ENCODE measurements at places on chromosomes 2 and 18.
A peak's percentile ranks its signal among the peaks of the same experiment; 100 is the strongest.

- no peak for DNase-seq
Observed at GRCh38 chr2:188495969-188496431, 204.3 kb downstream of the GULP1 start.

DNA sequence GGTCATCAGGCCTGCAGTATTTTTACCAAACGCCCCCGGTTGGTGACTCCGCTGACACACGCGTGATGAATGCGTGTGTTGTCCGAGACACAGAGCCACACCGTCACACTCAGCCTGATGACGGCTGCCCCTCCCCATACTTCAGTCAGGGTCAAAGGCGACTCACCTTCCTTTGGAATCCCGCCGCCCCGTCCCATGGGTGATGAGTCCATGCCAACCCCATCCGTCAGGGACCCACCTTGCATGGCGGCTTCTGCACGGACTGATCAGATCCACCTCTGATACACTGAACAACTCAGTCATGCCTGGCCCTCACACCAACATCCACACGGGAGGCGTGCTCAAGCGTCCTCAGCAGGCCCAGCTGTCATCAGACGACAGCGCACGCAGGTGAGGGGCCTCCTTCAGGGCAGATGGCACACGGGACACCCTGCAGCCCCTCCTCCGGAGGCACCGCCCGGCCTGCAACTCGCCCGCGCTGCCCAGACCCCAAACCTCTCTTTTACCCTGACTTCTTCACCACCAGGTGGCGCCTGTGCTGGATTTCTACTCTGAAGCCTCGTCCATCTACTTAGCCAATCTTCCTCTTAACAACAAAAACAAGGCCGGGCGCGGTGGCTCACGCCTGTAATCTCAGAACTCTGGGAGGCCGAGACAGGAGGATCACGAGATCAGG is 89.2 kb downstream of the ZNF516 start:
- no peak for DNase-seq

DNA sequence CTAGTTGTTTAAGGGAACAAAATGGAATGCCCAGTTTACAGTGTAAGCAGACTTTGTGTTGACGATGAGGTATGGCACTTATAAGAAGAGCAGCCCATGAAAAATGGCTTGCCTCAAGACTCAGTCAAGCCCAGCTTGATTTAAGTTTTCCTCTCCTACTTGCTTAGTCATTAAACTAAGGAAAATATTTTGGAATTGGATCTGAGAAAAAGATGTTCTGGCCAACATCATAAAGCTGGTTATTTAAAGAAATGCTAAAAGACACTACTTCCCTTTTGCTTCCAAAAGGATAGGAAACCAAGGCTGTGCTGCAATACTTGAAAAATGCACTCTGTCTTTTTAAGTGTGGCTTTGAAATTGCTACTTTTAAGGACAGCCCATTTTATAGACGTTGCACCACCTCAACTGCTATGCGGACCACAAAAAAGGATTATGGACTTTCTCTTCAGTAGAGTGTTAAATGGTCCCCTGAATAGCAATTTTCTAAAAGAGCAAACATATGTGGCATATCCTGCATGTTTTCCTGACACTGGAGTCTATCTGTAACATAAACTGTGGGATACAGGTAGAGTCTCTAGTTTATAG is 32.1 kb downstream of the CCDC141 start:
- no peak for DNase-seq

GRCh38 chr2:192126912-192127311 is 67.8 kb downstream of the TMEFF2 start:
- DNase-seq = no peak

DNA sequence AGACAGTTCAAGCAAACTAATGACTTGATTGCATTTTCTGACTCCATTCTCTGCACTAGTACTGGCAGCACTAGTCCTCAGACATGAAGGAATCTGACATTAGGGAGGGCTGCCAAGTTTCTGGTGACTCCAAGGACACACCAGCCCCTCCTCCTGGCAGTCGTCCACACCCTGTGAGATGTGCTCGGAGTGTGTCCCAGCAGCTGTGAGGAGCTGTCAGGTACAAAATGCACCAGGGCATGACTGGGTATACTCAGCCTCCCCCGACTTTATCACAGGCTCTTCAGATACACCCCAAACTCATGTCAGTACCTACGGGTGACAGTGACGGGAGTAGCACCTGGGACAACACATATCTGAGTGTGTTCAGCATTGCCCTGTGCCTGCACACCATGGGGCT is 43.1 kb downstream of the EDAR start:
- no peak for DNase-seq

GRCh38 chr2:85994421-85994777 is 105.6 kb upstream of the ST3GAL5 start:
- no peak for DNase-seq

- no peak for DNase-seq
Observed at GRCh38 chr18:46421973-46422551, 235.0 kb downstream of the LOXHD1 start.

DNA sequence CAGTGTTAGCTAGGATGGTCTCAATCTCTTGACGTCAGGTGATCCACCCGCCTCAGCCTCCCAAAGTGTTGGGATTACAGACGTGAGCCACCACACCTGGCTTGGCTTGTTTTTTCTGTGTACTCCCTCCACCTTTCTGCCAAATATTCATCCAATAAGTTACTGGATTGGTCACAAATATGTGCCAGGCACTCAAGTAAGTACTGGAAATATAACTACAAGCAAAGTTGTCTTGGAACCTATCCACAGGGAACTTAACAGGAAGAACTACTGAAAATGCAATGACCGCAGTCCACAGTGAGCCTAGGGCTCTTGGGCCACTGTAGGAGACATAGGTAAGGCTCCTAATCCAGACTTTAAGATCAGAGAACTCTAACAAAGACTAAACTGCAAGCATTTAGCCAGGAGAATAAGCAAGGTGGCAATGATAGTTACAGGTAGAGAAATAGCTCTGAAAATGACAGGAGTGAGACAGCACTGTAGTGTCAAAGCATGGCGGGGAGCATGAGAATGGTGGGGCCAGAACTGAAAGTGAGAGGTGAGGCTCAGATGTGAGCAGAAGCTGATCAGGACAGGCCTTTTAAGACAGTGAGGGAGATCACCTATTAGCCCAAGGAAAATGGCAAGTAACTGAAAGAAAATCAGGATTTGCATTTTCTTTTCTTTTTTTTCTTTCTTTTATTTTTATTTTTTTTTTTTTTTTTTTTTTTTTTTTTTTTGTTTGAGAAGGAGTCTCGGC is 252.1 kb downstream of the RBM43 start:
- DNase-seq = no peak

- DNase-seq = no peak
Observed at GRCh38 chr2:221170548-221170947, 401.6 kb downstream of the EPHA4 start.

DNA sequence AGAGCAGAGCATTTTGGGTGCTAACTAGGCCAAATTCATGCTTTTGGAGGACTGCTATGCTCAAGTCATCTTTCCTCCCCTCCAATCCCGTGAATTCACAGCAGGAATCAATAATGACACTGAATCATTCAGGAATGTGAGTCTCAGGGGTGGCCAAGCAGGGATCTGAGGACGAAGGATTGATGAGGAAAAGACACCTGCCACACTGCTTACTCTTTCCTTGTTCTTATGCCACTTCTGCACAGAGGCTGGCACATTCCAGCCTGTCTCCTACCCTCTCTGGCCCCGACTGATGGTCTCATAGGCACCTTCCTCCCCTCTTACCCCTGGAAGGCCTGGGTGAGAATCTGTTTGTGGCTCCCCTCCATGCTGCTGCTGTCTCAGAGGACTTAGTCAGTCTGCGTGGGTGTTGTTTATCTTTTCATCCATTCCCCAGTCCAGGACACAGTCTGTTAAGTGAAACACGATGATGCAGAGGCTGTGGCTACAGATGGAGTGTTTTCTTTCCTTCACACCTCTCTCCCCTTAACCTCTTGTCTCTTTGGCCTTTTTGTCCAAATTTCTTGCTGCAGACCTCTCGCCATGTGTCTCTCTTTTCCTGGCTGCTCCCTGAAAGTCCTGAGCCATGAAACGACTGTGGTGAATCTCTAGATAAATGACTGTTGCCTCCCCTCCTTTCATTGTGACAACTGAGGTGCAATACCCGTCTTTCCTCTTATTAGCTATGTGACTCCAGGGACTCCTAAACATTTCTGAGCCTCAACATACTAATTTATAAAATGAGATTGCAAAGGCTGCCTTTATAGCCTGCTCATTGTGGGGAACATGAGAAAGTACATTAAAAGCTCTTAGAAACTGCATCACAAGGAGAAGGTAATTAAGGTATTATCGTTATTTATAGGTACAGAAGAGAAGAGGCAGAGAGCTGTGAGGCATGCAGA is 86.9 kb downstream of the RDH14 start:
- DNase-seq = no peak

- DNase-seq = no peak
Observed at GRCh38 chr2:119760956-119761275, 1.2 kb downstream of the PTPN4 start.

DNA sequence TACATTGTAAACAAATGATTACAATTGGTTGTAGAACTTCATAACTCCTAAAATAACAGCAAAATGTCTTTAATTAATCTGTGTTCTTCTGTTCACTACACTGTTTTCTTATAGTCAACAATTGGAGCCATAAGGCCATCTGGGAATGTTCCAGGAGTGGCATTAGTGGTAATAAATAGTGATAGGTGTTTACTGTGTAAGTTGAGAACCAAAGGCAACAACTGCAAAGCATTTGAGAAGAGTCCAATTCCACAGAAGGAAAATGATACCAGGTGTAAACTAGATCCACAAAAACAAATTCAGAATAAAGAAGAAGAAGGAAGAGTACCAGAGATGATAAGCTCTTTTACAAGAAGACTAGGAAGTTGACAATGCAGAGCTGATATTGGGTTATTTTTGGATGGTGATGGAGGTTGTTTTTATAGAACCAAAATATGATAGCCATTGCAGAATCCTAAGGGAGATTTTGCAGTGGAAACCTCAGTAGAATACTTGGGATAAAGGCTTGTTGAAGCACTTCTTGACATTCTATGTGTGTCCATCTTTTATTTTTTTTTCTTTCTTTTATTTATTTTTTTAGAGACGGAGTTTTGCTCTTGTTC is 52.9 kb downstream of the ANTXR1 start:
- peak; percentile 8 for DNase-seq

GRCh38 chr2:209380293-209380692 is 43.6 kb upstream of the MAP2 start:
- no peak for DNase-seq

GRCh38 chr2:64640153-64641044 is 13.3 kb downstream of the SERTAD2 start:
- no peak for DNase-seq

DNA sequence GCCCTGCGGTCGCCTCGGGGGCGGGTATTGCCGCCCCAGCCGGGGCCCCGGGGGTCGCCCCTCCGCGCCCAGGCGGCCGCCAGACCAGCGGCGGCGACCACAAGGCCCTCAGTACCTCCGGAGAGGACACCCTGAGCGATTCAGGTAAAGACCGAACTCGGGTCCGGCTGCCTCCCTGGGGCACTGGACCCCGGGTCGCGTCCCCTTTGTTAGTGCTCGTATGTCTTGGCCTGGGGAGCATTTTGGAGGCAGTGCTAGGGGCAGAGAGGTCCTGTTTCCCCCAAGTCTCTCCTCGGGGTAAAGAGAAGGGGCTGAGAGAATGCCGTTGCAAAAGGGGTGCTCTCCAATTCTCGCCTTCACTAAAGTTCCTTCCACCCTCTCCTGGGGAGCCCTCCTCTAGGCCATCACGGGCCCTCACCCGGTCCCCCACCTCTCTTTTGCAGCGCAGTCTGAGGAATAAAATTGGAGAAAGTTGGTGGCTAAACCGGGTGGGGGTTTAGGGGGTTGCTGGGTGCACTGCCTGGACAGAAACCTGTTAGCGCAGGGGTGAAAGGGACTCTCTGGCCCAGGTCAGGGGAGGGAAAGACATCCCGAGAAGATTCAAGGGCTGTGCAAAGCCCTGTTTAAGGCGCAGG is 2.5 kb downstream of the MYCN start:
- DNase-seq = no peak

GRCh38 chr2:159072795-159073194 is 104.4 kb downstream of the TANC1 start:
- no peak for DNase-seq

- no peak for DNase-seq
Observed at GRCh38 chr2:106921451-106921850, 35.5 kb upstream of the ST6GAL2 start.

- DNase-seq = no peak
Observed at GRCh38 chr18:34643989-34644388, 66.1 kb upstream of the DTNA start.

DNA sequence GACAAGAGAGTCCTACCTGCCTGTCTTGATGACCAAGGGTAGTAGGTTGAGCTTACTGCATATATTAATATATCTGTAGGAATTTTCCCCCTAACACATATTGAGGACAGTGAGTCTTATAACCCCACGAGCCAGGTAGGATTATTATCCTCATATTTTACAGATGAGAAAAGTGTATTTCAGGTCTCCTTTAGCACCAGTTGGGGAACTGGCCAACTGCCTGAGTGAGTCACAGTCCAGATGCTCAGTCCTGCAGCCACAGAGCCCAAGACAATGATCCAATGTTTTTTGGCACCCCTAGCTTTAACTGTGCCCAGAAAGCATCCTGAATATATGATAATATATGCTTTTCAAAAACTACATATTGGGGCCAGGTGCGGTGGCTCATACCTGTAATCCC is 30.8 kb upstream of the GLS start:
- DNase-seq = no peak

DNA sequence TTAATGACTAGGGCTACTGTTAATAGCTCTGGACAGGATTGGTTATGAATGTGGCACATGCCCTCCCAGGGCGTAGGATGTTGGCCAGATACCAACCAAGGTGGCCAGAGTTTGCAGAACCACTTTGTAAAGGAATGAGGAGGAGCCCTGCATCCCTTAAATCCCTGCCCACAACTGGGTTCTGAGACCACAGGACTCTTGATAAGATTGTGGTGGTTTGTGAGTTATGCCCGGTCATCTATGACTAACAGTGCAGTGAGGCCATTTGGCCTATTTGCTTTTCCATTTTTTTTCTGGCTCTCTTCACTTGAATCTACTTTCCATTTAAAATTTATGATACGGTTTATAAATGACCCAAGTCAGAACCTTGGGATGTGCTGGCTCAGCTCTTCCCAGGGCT is 294.5 kb downstream of the PRKCE start:
- no peak for DNase-seq

GRCh38 chr2:30580391-30580790 is 133.3 kb downstream of the LCLAT1 start:
- no peak for DNase-seq

DNA sequence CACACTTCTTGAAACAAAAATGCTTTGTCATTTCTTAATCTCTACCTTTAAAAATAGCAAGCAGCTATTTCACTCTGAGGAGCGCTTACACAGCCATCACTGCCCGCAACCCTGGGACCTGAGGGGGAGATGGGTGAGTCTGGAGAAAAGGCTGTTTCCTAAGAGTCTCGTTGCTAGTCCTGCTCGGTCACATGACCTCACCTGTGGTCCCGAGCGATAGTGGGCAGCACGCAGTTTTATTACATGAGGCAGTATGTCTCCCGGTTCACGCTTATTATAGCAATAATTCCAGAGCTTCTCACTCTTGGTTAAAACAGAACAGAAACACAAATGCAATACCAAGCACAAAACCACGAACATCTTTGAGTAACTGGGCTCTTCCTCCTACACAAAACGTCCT is 105.3 kb downstream of the ZNF516 start:
- no peak for DNase-seq

- DNase-seq = no peak
Observed at GRCh38 chr2:231671270-231672050, 36.9 kb upstream of the PTMA start.
